Karpas-422 (cell line): ENCODE measurements at places on chromosomes 16 and 17. TPM values are rescaled to one million over a fixed set of nuclear protein-coding genes. Genes with fewer than 3 reads are reported as not detected.

Gene TEX19
- 0.34 and 2.3 TPM in 2 replicates for total RNA-seq

Gene SMG6
- 10.2 and 12.0 TPM in 2 replicates for total RNA-seq

Gene PTX4
- total RNA-seq, result not detected in 2 replicates

Gene ARL2BP
- 44.5 and 96.8 TPM in 2 replicates for total RNA-seq

Gene CLEC18B
- 4.5 and 6.0 TPM in 2 replicates for total RNA-seq

Gene TBC1D3H
- total RNA-seq, result not detected in 2 replicates
